GM23338 (cell line): ENCODE measurements at places on chromosomes 3 and 15. TPM values are rescaled to one million over a fixed set of nuclear protein-coding genes. Genes with fewer than 3 reads are reported as not detected.

Gene TGM4
- not detected in 2 replicates for total RNA-seq

Gene ABI3BP
- 0.39 and 0.42 TPM in 2 replicates for total RNA-seq

Gene ADAM10
- total RNA-seq: 114 and 135 TPM in 2 replicates

DNA sequence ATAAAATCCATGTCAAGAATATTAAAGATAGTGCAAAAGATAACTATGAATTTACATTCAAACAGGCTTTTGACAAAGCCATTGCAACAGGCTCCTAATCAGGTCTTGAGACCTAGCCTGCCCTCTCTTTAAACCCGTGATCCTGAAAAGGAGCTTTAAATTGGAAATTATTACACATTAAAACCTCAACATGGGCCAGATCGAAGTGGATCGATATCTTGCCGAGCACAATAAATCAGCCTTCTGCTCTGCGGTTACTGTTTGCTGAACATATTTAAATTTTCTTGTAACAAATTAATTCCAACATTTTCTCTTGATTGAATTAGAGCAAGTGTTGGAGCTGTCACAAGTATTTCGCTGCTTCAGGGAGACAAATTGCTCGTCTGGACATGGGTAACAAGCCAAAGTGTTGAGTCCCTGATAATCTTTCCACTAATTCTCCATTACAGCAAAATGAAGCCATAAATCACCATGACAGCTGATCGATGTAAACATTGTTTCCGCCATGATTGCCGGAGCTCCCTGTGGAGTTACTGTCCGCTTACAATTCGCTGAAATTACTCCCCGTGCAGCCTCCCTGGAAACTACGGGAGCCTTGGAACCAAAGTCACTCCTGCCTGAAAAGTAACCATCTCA lies 47.6 kb downstream of the SHOX2 start:
- DNase-seq: no peak

DNA sequence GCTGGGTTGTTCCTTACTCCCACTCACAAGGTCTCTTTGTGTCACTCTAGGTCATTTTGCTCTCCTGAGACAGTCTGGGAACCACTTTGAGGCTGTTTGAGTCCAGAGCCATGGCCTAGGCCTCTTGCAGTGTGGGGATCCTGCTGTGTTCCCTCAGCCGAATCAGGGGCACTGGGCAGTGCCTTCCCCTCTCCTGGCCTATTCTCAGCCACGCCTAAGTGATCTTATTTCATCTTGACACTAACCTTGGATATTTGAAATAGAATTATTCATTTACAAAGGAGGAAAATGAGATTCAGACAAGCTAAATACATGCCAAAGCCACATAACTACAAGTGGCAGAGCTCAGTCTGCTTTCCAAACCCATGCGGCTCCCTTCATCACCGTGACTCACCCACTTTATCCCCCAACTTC lies 557.2 kb upstream of the TBL1XR1 start:
- no peak for DNase-seq

GRCh38 chr3:149314807-149315578 lies 18.4 kb downstream of the TM4SF18 start:
- DNase-seq: no peak
